Skin of body (tissue), 3 donors: ENCODE measurements at places on chromosomes 12 and 14. TPM values are rescaled to one million over a fixed set of nuclear protein-coding genes. Genes with fewer than 3 reads are reported as not detected.
A peak's percentile ranks its signal among the peaks of the same experiment; 100 is the strongest.

DNA sequence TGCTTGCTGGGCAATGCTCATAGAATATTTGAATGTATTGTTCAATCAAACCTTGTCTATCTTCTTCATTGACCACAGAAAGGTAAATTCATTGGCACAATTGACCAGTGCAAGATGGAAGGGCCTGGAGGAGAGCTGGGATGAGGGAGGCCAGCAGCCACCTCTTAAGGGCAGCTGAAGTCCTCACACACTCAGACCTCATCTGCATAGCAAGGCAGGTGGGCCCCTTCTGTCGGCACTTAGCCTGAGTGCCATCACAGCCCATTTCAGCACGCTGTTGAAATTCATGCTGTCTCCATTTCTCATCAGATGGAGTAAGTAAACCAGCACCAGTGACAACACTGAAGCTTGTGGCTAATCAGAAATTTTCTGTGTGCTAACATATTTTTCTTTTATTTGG, 25.4 kb upstream of the HMGA2 start:
- DNase-seq: no peak

DNA sequence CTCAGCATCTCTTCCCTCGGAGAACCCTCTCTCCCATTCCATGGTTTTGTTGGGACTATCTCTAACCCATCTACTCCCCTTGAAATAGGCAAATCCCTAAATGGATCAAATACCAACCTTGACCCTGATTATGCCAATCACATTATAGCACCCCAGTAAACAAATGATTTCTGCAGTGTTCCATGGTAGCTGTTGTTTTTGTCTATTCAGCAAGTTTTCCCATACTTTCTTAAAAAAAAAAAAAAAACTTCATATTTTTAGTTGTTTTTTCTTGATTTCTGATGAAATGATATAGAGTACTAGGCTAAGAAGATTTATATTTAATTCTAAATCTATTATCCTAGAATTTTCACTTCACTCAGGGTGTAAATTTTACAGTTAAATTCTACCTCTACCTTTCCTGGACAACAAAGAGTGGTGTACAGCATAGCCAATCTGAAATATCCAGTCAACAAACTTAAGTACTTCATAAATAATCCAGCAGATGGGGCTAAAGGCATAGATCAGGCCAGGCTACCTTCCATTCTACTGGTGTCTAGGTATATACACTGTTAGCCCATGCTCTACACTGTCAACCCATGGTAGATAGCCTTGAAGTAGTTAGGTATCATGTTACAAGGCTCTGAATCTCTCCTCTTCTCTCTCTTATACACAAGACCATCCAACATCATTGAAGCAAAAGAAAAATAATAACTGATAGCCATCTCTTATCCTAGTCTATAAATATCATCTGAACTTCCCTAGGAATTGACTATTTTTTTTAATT, 82.2 kb downstream of the PLEKHG7 start:
- peak; percentile 53 for DNase-seq

DNA sequence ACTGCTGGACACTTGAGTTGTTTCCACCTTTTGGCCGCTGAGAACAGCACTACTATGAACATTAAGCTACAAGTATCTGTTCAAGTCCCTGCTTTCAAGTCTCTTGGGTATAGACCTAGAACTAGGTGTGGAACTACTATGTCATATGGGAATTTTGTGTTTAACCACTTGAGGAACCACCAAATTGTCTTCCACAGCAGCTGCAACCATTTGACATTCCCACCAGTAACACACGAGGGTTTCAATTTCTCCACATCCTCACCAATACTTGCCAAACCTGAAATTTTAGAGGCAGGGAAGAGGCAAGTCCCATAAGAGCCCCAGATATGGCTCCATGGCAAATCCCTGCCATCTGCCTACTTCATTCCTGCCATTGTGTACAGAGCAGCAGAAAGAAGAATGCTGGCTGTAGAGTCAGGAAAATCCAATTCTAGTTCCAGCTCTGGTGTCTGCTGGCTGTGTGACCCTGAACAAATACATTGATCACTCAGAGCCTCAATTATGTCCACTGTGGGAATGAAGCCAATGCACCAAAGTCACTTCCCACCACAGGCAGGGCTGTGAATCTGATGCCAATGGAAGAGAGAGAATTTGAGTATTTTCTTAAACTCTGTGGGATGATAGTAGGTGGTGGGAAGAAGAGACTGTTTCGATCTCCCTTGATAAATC, 17.8 kb downstream of the PITPNM2 start:
- DNase-seq: no peak

DNA sequence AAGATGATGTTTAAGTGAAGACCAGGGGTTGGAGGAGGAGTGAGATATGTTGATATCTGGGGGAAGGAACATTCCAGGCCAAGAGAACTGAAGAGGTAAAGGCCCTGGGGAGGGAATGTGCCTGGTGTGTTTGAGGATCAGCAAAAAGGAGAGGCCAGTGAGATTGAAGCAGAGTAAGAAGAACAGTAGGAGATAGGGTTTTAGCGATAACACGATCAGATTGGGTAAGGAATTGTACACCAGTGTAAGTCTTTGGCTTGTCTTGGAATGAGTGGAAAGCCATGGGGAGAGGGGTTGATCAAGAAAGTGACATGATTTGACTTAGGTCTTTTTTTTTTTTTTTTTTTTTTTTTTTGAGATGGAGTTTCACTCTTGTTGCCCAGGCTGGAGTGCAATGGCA, 4.8 kb downstream of the TROAP start:
- no peak for DNase-seq

DNA sequence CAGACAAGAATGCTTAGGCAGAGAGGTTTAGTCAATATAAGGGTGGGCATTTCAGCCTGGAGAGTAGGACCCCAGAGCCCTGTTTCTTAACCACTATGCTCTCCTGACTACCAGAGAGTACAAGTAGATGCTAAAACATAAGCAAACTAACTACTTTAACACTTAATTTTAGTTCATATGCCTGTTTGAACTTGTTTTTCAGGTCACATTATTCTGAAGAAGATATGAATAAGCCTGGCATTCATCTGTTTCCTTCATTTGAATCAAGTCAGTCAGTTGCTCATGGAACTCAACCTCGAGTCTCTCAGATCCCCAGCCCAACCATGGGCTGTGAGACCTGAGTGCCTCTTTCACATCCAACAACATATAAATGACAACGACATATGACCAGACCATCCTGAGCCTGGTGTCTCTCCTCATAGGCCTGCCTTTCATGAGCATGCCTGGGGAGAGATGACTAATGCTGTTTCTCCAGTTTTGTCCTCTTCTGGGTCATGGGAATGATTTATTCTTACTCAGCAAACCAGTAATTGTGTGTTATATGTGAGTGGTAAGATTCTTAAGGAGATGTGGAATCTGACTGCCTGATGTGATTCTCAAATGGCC, 251.1 kb upstream of the BTG1 start:
- no peak for DNase-seq

GRCh38 chr12:68828672-68829068, 20.7 kb downstream of the MDM2 start:
- DNase-seq: no peak

DNA sequence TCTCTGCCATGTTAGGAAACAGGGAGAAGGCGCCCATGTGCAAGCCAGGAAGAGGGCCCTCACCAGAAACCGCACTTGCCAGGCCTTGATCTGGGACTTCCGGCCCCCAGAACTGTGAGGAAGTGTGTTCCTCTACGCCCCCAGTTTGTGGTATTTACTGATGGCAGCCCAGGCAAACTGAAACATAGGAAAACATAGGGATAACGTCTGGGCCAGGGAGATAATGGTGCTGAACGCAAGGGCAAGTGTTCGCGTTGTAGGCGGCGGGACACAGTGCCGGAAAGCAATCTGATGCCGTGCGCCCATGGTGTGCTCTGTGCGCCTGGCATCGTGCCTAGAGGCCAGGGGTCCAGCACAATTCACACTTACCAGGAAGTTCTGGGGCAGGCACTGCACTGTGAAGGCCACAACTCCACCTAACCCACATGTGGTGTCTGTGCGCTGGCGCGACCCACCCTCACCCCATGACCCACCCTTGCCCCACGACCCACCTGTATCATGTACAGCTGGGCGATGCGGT, 53.6 kb downstream of the ARL6IP4 start:
- DNase-seq: no peak

GRCh38 chr12:104964167-104964855, 6.2 kb upstream of the SLC41A2 start:
- DNase-seq: no peak

DNA sequence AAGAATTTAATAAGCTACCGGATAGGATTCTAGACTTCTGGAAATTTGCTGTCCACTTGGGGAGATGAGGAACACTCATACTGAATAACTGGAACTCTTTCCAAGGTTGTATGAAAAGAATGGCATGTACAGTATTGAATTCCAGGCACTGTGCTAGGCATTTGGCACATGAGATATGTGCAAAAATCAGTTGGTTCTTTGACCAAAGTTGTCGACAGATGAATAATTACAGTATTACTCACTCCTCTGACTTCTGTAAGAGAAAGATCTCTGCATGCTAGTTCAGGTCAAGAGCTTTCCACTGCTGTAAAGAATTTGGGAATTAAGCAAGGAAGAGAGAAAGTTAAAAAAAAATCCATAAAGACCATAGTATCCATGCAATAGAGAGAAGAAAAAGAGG, 764.7 kb downstream of the BCL11B start:
- DNase-seq: no peak

DNA sequence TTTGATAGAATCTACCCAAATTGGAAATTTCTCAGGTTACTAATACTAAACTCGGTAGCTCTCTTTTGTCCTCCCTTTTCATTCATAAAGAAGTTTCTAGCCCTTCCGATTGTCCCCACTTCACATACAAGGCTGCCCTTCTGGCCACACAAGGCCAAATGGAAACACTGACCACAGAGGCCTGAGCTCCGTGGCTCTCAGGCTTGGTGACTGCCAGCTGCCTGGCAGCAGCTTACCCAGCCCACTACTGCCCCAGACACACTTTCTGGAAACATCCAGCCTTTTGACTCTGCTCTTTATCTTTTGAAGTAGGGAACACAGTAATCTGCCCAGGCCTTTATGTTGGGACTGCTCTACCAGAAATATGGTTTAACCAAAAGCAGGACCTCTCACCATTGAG, 167.2 kb downstream of the GCH1 start:
- DNase-seq: no peak

DNA sequence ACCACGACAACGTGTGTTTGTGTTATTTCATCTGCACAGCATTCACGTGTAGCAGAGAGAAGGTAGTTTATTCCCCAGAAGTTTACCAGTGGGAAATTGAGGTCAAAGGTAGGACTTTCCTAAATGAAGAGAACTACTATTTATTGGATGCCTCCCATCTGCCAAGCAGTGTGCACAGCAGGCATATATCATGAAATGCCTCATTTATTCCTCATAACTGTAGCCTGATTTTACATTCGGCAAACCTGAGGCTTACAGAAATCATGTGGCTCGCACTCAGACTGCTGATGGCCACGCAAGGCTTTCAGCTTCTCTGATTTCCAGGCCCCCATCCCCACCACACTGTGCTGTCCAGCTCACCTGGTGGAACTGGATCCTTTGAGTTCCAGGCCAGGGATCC, 33.5 kb downstream of the NTF3 start:
- no peak for DNase-seq

DNA sequence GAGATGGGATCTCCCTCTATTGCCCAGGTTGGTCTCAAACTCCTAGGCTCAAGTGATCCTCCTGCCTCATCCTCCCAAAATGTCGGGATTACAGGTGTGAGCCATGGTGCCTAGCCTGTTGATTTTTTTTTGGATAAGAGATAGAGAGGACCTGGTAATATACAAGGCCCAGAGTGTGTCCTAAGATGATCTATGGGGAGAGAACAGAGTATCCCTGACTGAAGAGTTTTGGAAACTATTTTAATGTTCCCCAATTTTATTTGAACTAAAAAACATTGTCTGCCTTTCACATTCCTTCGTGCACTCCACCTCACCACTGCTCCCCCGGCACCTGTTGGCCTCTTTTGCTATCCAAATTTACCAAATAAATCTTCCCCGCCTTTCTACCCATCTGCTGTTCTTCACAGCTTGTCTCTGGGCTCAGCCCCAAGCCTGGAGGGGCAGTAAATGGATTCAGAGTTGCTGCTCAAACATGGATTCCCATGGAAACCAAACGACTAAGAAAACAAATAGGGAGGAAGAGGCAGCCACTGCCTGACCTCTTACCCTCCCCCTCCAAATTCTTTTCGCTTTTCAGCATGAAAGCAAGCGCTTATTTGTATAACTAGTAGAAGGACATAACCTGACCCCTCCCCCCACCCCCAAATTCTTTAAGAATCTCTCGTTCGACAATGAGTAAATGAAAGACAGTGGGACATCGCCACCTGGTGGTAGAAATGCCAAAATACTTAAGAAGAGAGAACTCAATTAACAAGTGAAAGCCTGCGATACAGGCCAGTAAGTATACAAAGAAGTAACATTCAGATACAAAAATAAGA, 22.6 kb downstream of the OR10G3 start:
- DNase-seq: peak; percentile 97

GRCh38 chr12:78767264-78767981, 97.2 kb upstream of the SYT1 start:
- no peak for DNase-seq

GRCh38 chr12:132173135-132174014, 29.1 kb downstream of the NOC4L start:
- no peak for DNase-seq

DNA sequence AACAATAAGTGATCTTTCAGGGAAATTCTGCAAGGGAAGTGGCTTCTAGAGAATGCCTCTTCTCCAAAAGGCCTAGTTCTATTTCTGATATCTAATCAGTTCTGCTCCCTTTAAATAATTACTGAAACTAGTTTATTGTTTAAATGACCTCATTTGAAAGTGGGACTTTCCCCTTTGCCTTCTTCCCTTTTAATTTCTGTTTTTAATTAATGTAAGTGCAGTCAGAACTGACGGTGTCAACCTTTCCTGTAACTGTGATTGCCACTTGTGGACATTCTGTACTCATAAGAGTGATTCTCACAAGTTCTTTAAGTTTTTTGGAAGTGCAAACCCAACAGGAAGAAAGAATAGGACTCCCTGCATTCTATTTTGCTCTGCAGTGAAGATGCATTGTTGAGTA, 265.3 kb upstream of the PLEKHG7 start:
- DNase-seq: no peak

GRCh38 chr12:32501835-32502333, 102.5 kb downstream of the FGD4 start:
- DNase-seq: peak; percentile 55

WSCD2 gene
- total RNA-seq: 2.0 TPM

KERA gene
- total RNA-seq: 4.8 TPM

ZFC3H1 gene
- 76.9 TPM for total RNA-seq

AJUBA gene
- total RNA-seq: 44.7 TPM

OR6C74 gene
- not detected for total RNA-seq

PTGER2 gene
- 2.2 TPM for total RNA-seq

KRT6C gene
- total RNA-seq: 3.5 TPM

DPF3 gene
- 0.89 TPM for total RNA-seq

MSRB3 gene
- total RNA-seq: 23.8 TPM

SDSL gene
- 2.6 TPM for total RNA-seq

PRH2 gene
- total RNA-seq: not detected
